ENCODE measurements at places on chromosomes 3 and 15.
A peak's percentile ranks its signal among the peaks of the same experiment; 100 is the strongest.

DNA sequence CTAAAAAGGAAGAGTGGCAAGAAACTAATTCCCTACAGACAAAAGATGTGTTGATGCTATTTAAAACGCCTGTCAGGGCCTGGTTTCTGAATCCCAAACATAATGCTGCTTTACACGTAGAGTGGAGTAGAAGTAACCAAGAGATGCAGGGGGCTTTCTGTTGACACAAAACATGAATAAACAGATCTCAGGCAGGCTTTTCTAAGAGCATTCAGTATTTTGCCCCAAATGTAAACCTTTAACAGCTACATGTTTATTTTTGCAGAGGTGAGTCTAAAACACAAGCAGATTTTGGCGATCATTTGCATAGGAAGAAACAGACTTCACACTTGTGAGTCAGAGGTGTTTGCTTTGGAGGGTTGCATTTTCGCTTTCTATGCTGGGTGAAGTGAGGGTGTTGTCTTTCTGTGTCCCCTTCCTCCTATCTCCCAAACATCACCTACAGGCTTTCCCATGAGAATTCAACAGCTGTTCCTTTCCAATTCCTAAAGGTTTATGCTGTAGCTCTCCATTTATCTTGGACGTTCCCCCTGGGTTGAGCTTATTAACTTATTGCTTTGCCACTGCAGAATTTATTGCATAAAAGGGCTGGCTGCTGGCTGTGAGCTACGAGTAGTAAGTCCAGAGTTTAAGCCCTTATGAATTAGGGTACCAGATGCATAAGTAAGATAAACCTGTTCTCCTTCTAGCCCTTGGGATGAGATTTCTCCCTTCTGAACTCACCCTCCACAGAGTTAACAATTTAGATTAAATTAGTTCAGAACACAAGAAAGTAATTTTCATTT is 156.7 kb downstream of the DIPK2A start:
- no peak for DNase-seq

DNA sequence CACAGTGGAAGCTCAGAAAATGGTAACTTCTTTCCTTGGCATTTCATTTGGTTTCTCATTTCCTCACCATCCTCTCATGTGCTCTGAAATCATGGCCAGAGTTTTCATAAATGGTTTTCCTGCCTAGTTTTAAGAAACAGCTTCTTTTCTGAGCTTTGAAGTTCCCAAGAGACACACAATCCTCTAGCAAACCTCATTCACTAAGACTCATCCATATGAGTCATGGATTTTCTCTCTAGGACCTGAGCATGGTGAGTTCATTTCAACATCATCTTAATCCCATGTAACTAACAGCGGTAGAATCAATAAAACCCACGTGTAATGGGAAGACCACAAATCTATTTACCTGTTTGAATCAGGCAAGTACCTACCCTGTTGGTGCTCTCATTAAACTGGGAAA is 274.5 kb upstream of the LRTM1 start:
- DNase-seq: peak; percentile 24

GRCh38 chr3:156816091-156816793 is 9.9 kb upstream of the LEKR1 start:
- DNase-seq: no peak

DNA sequence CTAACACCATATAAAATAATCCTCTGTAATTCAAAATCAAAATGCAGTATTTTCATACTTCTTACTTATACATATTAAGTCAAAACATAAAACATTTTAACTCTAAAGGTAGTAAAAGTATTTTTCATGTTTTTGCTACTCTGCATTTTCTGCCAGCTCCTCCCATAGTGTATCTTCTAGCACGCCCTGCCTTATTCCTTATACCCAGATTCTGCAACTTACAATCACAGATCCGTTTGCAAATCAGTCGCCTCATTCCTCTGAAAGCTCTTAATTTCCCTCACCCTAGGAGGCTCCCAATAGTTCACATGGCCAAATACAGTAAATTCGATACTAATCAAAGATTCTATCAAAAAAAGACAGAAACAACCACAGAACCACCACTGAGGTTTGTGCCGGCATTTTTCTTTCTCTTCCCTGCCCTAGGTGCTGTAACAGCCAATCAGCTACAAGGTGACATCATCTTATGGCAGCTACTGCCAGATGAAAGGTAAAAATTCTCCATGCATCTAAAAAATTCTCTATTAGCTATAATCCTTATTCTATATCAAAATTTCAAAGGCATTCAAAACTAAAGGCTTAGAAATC is 72.9 kb downstream of the CLASP2 start:
- no peak for DNase-seq

GRCh38 chr3:184691397-184692231 is 20.2 kb downstream of the MAGEF1 start:
- no peak for DNase-seq

GRCh38 chr3:54874816-54875556 is 52.9 kb downstream of the LRTM1 start:
- no peak for DNase-seq

DNA sequence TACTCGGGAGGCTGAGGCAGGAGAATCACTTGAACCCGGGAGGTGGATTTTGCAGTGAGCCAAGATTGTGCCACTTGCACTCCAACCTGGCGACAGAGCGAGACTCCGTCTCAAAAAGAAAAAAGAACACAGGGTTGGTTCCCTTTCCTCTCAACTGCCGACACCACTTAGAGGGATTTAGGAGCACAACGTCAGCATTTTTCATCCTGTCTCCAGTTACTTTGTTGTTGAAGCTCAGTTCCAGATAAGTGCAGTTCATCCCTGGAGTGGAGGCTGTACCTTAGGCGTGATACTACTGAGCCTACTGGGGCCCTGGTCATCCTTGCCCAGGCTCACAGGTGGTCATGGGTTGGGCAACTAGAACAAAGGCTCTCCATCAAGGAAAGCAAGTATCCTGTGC is 15.3 kb upstream of the GK5 start:
- DNase-seq: no peak

GRCh38 chr3:167843481-167843880 is 108.0 kb downstream of the SERPINI1 start:
- no peak for DNase-seq

- no peak for DNase-seq
These were observed 146.3 kb downstream of the TMCO5A start for GRCh38 chr15:38080651-38081275.

DNA sequence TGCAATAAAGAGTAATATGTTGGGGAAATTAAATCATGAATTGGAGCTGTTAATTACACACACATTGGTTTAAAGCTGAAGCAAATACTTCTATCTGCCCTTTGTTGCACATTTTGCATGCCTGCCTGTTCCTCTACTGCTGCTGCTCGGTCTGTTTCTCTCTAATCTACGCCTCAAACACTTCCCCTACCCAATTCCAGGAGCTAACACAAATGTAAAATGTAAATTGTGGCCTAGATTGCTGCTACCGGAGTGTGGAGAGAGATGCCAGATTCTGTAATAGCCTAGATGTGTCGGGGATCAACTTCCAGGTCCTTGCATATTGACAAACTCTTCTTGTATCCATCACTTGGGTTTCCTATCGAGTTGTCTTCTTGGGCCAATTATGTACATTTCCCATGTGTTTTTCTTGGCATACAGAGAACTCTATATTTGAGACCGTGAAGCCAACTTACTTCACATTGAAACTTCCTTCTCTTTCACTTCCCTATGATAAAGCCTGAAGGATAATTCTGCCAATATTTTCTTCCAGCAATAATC is 450.4 kb upstream of the NR2F2 start:
- no peak for DNase-seq

GRCh38 chr3:12894629-12895028 is 53.3 kb upstream of the RPL32 start:
- DNase-seq: no peak

DNA sequence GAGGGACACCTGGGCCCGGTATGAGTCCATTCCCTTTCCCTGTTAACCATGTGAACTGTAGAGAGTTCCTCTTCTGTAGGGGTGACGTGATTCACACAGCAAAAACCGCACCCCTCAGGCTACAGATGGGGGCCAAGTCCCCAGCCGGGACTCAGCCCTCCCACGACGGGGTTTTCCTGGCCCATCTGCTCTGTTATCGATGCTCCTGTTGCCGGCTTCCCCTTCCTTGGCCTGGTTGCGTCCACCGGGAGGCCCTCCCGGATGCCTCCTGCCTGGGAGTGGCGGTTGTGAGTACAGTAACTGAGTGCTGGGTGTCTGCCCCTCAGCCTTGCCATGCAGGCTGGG is 817 bp upstream of the PLXNA1 start:
- DNase-seq: no peak

- DNase-seq: no peak
These were observed 496.3 kb downstream of the ROBO2 start for GRCh38 chr3:77536038-77536775.

GRCh38 chr15:50028326-50028725 is 90.7 kb downstream of the ATP8B4 start:
- DNase-seq: peak; percentile 12

GRCh38 chr3:46853441-46854415 is 9.5 kb downstream of the MYL3 start:
- no peak for DNase-seq

DNA sequence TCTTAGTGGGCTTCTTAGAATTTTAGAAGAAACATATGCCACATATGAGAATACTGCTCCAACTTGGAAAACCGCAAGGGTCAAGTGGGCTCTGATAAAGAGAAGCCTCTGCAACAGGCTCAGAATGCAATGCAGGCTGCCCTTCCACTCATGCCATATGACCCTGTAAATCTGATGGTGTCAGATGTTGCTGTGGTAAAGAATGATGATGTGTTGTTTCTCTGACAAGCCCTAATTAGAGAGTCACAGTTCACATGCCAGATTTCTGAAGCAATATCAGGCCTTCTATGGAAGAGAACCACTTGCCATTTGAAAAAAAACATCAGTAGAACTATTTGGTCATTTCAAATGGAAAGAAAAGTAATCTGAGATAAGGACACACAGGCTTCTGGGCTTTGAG is 749.6 kb downstream of the AGBL1 start:
- DNase-seq: no peak

DNA sequence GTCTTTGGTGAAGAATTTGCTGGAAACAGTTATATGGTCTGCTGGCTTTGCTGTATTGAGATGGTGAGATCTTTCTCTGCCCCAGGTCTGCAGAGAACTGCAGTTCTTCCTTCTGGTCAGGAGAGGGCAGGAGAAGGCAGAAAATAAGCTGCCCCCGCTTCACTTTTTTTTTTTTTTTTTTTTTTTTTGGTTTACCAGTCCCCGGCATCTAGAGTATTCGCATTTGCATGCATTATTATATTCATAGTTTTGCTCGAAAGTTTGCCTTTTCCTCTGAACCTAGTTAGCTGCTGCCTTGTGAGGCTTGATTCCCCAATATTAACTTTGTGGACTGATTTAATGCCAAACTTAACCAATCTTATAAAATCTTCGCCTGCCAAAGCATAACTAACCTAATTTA is 10.6 kb upstream of the PARL start:
- peak; percentile 56 for DNase-seq

DNA sequence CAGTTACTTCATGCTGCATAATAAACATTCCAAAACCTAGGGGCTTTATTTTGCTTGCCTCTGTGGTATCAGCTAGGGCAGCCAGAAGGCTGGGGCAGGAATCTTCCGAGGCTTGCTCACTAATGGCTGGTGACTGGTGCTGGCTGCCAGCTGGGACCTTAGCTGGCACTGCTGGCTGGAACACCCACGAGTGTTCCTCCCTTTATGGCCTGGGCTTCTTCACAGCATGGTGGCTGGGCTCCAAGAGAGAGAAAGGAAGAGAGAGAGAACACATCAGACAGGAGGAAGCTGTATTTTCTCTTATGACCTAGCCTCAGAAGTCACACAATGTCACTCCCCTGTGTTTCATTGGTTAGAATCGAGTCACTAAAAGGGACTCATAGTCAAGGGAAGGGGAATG is 23.9 kb upstream of the CDCP1 start:
- DNase-seq: no peak
